Activated CD4-positive, alpha-beta T cell treated with anti-CD3 and anti-CD28 coated beads, Interleukin-2, amount 10 ng/mL, durations not matched to agents 24 days and 14 days (primary cell): ENCODE measurements at places on chromosomes 7 and 10. TPM values are rescaled to one million over a fixed set of nuclear protein-coding genes. Genes with fewer than 3 reads are reported as not detected.

The GALNT17 gene
- not detected in 2 replicates for total RNA-seq

The PNPLA8 gene
- 16.6 and 17.2 TPM in 2 replicates for total RNA-seq

The CPED1 gene
- not detected in 2 replicates for total RNA-seq

The ACSM6 gene
- not detected in 2 replicates for total RNA-seq

The MSMB gene
- not detected in 2 replicates for total RNA-seq

The OR2A1 gene
- total RNA-seq, result not detected in 2 replicates

The MLXIPL gene
- total RNA-seq, result not detected in 2 replicates

The TBXAS1 gene
- total RNA-seq, result 1.8 and 3.5 TPM in 2 replicates

The ADCYAP1R1 gene
- not detected in 2 replicates for total RNA-seq

The CTTNBP2 gene
- total RNA-seq, result not detected in 2 replicates

The SPDYE16 gene
- 0.47 TPM in 1 of 2 replicates, not detected in the other for total RNA-seq

The PPP1R17 gene
- not detected in 2 replicates for total RNA-seq

The FAM25A gene
- not detected in 2 replicates for total RNA-seq
